ENCODE measurements at places on chromosomes 12 and 14.

- DNase-seq = no peak
These were observed 19.1 kb upstream of the SLC17A8 start for GRCh38 chr12:100337727-100338126.

GRCh38 chr12:92338671-92339070 lies 193.0 kb upstream of the BTG1 start:
- peak; percentile 35 for DNase-seq

- DNase-seq = no peak
These were observed 12.9 kb upstream of the SLC38A2 start for GRCh38 chr12:46385438-46385837.

- DNase-seq = no peak
These were observed 62.3 kb downstream of the SAMD4A start for GRCh38 chr14:54629183-54629582.

- no peak for DNase-seq
These were observed 491.1 kb upstream of the RGS6 start for GRCh38 chr14:71441126-71441525.

DNA sequence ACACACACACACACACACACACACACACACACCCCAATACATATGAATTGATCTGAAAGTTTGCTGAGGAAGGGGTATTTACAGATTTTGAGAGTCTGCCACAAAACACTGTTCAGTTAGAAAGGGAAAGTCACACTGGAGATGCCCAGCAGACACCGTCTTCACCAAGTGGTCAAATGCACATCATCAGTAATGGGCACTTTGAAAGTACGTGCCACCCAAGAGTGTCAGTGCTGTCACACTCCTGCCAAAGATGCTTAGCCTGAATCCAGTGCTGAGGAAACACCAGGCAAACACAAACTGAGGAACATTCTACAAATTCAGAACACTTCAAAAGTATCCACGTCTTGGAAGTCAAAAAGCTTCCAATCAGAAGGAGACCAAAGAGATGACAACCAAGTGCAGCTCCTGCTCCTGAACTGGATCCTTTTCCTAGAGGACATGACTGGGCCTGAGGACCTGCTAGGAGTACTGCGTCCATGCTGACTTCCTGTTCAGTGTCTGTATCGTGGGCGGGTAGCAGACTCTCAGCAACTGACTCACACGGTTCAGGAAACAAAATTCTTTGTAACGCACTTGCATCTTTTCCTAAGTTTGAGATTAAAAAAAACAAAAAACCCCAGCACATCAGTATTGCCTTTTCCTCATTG lies 18.6 kb downstream of the PSMC1 start:
- DNase-seq = peak; percentile 54

- no peak for DNase-seq
These were observed 71.6 kb downstream of the NT5DC3 start for GRCh38 chr12:103769240-103769945.

All from AG10803 (cell line).